Activated CD4-positive, alpha-beta T cell treated with anti-CD3 and anti-CD28 coated beads, Interleukin-2, amount 50 U/mL, for 48 hours (primary cell): ENCODE measurements at places on chromosomes 11 and 22.

DNA sequence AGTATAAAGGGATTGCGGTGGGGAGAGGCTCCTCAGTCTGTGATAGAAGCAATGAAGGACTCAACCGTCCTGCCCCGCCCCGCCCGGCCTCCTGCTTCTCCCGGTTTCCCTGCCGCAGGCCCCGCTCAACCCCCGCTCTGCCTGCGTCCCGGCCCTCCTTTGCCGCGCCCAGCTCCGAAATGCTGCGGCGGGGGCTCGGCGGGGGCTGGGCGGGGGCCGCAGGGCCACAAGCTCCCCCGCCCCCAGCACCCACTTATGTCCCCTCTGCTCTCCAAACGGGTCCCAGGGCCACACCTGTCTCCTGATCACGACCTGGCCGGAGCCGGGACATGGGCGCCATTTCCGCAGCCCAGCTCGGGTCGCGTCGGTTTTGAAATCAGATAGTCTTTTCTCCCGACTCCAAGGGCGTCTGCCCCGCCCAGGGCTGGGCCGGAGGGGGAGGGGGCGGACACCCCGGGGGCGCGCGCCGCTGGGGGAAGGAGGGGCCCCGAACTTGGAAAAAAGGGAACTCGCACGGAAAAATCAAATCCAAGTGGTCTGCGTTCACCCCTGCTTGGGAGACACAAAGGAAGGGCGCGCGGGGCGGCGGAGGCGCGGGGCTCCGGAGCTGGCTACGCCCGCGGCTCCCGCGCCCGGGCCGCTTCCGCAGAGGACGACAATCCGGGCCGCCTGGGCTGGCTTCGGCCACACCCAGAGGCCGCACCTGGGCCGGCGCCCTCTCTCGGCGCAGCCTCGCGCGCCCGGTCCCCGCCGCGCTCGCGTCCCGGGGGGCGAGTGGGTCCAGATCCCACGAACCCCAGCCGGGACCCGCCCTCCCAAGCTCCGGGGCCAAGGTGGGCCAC is 70.6 kb upstream of the EP300 start:
- DNase-seq: peak; percentile 66

DNA sequence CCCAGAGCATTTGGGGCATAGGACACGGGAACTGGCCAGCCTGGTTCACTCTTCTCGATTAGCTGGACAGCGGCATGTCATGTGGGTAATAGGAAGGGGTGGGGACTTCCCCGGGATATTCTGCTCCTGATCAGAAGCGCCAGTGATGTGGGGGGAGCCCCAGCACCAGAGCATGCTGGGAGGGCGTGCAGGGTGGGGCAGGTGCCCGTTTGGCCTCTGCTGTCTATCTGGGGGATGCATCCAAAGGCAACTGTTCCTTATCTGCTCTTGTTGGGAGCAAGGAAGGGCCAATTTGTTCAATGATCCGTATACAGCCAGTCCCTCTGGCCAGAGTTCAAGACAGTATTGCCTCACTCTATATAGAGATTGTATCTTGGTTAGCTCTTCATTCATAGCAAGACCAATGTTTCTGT is 43.6 kb downstream of the PPARA start:
- no peak for DNase-seq

DNA sequence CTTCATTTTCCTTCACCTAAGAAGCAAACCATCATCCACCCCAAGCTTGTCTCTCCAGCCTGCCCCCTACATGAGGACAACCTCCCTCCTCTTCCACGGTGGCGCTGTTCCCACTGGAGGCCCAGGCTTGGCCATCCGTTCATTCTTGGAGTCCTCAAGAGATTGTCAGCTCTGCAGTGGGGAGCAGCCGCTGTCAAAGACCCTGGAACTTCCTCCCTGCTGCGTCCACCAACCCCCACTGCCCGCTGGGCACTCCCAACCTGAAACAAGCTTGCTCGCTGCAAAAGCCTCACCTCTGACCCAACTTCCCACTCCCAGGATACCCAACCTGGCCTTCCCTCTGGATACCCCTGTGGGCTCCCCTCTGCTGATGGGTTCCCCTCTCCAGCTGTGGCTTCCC is 10.4 kb upstream of the CD81 start:
- DNase-seq: no peak

DNA sequence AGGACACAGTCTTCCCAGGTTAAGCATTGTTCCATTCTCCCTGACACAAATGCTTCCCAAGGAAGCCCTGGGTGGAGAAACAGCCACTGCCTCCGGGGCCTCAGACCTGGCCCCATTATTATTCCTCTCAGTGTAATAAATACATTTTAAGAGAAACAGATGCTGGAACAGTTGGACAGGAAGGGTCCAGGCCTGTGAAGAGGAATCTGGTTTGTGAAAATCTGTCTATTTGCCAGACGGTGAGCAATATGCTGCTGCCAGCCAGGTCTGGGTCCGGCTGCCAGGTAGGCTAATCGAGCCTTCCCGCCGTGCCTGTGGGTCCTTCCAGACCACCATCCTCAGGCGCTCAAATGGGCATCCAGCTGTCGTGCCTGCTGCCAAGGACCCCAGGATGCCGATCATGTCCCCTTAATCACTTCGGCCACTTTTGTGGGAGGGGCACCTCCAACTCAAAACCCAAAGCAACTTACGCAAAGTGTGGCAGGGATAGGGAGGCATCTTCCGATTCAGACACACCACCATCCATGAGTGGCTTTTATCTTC is 528.4 kb downstream of the MIAT start:
- DNase-seq: no peak

- no peak for DNase-seq
These were observed 1.2 kb upstream of the DERL3 start for GRCh38 chr22:23840026-23840425.
